Dorsolateral prefrontal cortex (tissue), 122 donors: ENCODE measurements at places on chromosomes 2 and 18. TPM values are rescaled to one million over a fixed set of nuclear protein-coding genes. Genes with fewer than 3 reads are reported as not detected.

DNA sequence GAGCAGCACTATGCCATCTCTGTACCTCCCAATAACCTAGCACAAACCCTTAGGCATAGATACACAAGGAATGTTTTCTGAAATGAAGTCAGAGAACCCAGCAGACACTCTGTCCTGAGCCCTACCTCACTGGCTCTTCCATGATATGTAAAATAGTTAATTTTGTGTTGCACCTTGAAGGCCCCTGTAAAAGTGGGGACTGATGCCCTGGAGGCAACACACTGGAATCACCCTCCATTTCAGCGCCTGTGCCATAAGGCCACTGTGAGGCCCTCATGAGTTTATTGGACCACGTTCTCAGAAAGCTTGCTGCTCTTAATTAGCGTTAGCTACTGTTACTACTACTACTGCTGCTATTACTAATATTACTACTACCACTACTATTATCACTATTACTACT lies 670.1 kb upstream of the SOX11 start:
- no peak for DNase-seq

DNA sequence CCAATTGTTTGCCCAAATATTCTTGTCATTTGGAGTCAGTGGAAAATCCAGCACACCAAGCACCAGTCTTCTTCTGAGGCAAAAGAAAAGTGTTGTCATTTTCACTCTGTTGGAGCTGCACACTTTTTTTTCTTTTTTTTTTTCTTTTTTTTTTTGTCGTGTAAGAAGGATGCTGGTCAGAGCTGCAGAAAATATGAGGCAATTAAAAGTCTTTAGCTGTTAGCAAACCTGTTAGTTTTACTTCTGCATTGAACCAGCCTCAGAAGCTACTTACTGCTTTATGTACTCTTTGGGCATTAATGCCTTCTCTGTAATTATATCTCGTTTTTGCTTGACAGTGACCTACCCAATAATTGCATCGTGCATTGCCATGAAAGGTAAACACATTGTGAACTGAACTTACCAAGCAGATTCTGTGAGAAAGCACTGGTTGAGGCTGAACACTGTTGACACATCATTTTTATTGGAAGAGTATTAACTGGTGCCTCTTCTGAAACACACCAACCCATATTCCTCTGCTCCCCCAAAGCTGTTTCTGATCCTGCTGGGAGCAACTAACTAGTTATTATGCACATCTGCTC lies 165.4 kb downstream of the CAPN13 start:
- DNase-seq, result no peak

Gene C1QL2
- total RNA-seq, result 9.1 TPM

DNA sequence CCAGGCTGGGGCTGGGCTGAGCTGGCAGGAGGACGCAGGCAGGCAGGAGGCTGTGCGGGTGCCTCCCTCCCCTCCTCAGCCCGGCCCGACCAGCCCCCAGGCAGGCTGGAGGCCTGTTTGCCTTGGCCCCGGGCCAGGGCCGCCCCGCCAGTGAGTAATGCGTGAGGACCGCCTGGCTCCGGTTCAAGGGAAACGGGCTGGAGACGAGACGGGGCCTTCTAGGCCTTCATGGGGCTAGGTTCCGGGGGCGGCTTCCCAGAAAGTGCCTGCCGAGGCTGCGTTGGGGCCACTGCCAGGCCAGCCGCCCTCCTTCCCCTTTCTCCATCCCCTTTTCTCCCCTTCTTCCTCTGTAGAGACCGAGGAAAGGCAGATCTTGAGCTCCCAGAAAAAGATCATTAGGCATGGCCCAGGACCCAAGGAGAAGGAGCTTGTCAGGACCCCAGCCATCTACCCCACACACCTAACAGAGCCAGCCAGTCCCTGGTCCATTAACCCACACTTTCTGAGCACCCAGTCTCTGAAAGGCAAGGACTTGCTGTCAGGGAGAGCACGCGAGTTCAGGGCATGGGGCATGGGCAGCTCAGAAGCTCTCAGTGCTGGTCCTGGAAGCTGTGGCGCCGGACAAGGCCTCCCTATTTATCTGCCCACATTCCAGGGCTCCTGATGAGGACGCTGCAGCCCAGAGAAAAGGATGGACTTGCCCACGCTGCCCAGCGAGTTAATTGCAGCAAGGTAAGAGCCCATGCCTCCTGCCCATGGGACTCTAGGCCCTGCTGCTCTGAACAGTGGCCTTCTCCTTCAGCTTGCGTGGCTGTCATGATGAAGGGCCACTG lies 48.5 kb downstream of the SMAD7 start:
- DNase-seq, result no peak

DNA sequence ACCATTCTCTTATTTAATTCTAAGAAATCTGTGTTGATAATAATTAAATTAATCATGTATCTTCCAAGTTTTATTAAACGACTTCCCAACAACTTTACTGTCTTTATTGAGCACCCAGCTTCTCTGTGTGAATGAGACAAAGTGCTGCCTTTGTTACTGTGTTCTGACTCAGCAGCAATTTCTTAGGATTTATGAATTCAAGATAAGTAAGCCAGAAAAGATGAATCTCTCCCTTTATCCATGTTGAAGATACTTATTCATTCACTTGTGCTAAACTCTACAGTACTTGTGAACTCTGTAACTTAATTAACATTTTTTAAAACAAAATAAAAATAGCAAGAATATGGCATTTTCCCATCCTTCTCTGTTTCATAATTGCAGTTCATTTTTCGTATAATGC lies 1403.3 kb upstream of the DDX18 start:
- DNase-seq, result no peak

Gene PARD3B
- total RNA-seq, result 19.2 TPM

Gene DCC
- total RNA-seq, result 13.8 TPM
